ENCODE measurements at places on chromosomes 5 and 9.

- no peak for DNase-seq
These were observed 72.1 kb upstream of the HSPA9 start for GRCh38 chr5:138647261-138647788.

DNA sequence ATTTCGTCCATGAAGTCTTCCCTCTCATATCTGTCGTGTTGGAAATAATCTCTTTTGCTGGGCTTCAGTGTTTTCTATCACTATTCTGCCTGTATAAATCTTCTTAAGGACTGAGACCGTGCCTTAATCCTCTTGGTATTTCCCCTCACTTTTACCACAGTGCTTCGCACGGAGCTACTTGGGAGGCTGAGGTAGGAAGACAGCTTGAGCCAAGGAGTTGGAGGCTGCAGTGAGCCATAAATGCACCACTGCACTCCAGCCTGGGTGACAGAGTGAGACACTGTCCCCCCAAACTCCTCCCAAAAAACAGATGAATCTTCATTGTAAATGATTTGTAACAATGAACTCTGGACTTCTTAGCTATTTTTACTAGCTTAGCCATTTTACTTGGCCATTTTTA lies 57.8 kb downstream of the PHAX start:
- no peak for DNase-seq

- DNase-seq, result no peak
These were observed 32.3 kb downstream of the ERCC6L2 start for GRCh38 chr9:95907794-95908193.

DNA sequence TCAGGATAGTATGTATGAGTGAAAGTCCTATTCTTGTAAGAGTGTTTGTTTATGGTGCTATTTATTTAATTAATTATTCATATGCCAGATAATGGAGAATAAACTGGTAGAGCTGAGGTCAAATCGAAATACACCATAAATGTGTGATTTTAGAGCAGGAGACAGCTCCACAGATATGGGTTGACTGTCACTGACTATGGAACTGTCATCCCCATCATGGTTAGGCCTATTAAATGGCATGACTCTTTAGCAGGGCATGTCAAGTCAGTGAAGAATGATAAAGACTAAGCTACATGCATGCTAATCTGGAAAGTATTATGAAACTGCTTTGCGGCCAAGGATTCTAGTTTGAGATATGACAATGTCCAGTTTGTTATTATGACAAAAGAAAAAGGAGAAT lies 658.6 kb downstream of the ISL1 start:
- no peak for DNase-seq

- no peak for DNase-seq
These were observed 18.4 kb upstream of the QSOX2 start for GRCh38 chr9:136264031-136264430.

- DNase-seq, result no peak
These were observed 8.2 kb downstream of the GNE start for GRCh38 chr9:36250079-36250478.

DNA sequence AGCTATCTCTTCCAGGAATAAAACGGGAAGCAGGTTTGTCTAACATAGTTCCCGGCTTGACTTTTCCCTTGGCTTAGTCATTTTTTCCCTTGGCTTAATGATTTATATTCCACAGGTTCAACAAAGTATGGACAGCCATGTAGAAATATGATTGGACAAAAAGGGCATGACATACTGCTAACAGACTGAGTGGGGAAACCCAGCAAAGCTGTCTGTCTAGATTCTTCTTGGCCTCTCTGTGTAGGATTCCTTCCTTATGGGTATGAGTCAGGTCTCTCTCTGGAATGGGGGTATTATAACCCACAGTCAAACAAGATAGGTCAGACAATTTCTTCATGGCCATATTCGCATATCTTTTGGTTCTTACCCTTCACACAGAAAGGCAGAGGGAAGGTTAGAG lies 5.7 kb upstream of the MTAP start:
- no peak for DNase-seq

DNA sequence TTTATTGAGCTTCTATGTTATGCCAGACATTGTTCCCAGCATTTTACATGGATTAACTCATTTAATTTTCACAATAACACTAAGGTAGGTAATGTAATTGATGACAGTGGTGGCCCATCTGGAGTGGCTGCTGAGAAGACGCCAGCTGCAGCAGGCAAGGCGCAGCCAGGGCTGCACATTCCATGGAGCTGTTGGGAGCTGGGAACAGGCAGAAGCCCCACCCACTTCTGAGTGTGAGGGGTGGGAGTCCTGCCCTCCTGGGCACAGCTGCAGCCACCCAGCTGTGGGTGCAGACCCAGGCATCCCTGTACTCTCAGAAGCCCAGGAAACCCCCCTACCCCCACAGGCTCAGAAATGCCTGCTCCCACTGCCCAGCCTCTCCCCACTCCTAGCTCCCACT lies 183.3 kb downstream of the DEPDC1B start:
- DNase-seq, result no peak

DNA sequence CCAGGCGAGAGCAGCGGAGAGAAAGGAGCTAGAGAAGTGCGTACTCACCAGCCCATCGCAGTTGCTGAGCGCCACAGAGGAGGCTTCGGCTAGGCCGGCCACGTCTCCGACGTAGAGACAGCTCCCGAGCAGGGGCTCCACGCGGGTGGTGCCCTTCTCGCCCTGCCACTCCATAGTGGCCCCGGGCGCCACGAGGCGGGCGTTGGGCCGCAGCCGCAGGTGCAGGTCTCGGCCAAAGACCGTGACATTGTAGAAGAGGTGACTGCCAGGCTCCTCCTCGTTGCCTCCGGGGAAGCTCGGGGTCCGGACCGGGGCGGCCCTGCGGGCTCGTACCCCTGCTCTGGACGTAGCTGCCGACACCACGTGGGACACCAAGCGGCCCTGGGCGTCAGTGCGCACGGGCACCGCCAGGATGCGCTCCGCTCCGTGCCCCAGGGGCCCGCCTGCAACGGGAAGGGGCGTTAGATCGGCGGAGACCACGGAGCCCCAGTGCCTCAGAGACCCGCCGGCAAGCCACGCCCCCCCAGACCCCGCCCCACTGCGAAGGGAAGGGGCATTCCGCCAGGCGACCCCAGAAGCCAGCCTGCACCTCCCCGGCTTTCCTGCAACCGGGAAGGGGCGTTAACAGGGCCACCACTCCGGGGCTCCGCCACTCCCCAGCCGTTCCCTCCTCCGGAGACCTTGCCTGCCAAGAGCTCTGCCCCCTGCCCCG lies 1.4 kb downstream of the ADAMTS2 start:
- no peak for DNase-seq

DNA sequence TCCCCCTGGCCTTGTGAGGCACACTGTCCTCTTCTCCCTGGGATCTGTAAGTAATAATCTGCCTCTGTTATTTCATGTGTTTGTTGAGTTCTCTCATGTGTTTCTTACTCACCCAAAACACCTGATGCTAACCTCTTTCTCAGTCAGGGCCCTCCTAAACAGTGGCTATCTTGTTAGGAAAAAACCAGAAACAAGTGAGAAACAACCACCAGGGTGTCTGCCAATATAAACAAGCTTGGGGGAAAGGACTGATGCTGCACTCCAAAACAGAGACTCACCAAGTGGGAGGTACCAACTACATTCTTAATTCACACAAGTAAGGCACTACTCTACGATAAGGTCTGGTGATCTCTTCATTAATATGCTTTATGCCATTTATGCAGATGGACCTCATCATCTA lies 564.4 kb downstream of the SEMA5A start:
- no peak for DNase-seq

- no peak for DNase-seq
These were observed 63.1 kb downstream of the TRPM6 start for GRCh38 chr9:74824654-74825053.

- DNase-seq, result no peak
These were observed 1034.4 kb downstream of the CDH9 start for GRCh38 chr5:26003966-26004365.

DNA sequence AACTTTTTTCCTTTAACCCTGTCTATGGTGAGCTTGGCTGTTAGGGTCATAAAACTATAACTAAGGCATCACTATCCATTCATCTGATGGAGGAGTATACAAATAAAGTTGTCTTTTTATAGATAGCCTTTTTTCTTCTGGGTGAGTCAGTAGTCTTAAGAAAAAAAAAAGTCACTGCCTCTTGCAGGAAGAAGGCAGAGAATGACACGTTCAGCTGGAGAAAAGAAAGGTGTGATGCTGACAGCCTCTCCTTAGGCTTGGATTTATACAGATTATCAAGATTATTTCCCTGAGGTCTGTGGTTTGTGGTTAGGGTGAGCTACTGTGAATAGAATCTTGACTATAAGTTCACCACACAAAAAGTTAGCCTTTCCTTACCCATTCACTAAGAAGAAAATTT lies 23.0 kb downstream of the EPB41L4B start:
- no peak for DNase-seq

GRCh38 chr5:146342882-146343865 lies 4.5 kb downstream of the POU4F3 start:
- DNase-seq, result no peak

DNA sequence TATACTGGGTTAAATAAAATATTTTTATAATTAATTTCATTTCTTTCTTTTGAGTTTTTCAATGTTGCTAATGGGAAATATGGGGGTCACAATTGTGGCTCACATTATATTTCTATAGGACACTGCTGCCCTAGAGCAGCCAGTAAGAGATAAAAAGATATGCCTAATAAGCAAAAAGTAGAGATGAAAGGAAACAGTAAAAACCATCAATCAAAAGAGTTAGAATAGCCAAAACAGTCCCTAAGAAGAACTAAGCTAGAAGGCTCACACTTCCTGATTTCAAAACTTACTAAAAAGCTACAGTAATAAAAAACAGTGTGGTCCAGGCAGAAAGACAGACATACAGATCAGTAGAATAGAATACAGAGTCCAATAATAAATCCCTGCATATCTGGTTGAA lies 104.4 kb downstream of the FANCC start:
- DNase-seq, result no peak

GRCh38 chr9:104617418-104617817 lies 586 bp downstream of the OR13C9 start:
- no peak for DNase-seq

DNA sequence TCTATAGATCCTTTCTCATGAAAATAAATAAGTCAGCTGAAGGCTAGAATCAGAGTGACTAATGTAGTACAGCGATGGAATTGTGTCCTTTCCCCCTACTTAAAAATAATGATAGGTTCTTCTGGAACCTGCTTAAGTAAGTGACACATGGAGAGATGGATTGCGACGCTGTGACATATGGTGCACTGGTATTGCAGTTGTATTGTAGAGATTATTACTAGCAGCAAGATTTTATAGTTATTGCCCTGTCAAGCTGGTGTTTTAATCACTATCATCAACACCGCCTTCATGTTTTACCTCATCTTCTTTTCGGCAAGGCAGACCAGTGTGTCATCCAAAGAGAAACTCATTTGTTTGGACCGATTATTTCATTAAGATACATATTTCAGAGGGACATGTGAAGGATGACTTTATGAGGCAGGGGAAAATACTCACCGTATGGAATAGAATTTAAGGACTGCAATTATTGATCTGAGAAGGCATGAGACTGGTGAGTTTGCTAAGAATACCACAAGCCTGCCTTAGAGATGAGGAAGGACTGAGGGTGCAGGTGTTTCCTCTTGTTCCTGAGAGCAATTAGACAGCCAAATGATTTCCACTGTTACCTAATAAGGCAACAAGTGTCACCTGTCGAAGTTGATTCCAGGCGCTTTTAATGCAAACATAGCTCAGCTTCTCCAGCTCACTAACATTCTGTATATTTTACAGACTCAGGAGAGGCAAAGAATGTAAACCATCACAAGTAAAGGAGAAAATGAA lies 1855.5 kb downstream of the MAT2B start:
- DNase-seq, result no peak

- DNase-seq, result no peak
These were observed 14.5 kb downstream of the PLPP1 start for GRCh38 chr5:55520117-55520839.

DNA sequence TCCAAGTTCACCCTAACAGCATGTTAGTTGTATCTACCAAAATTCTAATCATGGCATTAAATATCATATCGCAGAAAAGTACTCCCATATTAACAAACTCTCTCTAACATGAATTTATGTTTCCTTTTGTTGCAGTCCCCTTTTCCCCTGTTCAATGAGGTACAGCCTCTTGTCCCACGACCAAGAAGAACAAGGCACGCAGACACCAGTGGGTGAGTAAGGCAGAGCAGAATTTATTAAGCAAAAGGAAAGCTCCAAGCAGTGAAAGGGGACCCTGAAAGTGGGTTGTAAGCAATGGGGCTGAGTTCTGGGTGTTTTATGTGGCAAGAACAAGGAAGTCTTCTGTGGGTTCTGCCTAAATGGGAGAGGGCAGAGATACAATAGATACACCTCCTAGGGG lies 183.5 kb downstream of the LURAP1L start:
- DNase-seq, result no peak

DNA sequence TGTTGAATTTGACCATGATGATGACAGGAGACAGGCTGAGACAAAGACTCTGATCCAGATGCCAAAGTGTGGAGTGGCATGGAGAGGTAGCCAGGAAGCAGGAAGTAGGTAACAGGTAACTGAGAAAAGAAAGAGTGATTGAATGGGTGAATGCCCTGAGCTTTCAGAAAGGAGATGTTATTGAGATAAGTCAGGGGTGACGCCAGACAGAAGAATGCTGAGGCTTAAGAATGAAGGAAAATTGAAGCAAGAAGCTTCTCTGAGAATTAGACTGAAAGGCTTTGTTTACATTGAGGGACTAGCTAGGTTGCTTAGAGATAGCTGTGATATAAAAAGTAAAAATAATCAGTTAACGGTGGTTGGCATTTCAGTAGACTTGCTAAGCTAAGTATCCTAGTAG lies 165.7 kb downstream of the PSAT1 start:
- DNase-seq, result no peak

DNA sequence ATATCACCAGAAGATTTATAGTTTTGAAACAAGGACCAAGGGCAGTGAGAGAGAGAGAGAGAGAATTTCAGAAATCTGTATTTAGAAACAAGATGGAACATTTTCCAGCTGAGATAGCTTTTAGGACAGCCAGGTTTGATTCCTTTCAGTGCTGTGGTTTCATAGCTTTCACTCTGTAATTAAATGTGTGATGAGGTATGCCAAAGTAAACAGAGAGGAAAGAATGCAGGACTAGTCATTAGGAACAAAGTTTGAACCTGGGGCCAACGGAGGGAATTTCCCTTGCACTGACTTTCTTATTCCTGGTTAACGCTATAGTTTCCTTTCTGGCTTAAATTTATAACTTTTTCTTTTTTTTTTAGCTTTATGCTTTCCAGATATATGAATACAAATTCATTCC lies 10.0 kb upstream of the CCL28 start:
- DNase-seq, result no peak
